ENCODE measurements at places on chromosomes 2 and 18.

GRCh38 chr2:239732666-239733010 lies 292.5 kb downstream of the NDUFA10 start:
- no peak for DNase-seq

GRCh38 chr2:29215739-29216608 lies 100.8 kb downstream of the CLIP4 start:
- DNase-seq: no peak

GRCh38 chr18:54805571-54806334 lies 22.5 kb upstream of the RAB27B start:
- no peak for DNase-seq

GRCh38 chr2:228180181-228181097 lies 1.0 kb downstream of the SPHKAP start:
- no peak for DNase-seq

DNA sequence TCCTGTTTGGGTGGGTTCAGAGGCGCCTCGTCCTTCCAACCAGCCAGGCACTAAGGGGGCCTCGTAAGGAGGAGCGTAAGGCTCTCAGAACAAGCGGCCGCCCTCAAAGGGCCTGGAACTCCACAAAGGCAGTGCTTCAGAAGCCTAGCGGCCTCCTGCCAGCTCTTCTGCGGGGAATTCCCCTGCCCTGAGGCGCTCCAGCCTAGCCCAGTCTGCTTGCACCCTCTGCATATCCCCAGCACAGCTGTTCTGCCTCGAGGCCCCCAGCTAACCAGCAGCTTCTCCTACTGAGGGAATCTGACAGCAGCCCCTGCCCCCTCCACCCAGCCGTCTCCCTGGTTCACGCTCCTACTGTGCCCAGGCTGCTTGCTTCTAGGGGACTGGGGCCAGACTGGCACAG lies 265.9 kb downstream of the TFCP2L1 start:
- no peak for DNase-seq

DNA sequence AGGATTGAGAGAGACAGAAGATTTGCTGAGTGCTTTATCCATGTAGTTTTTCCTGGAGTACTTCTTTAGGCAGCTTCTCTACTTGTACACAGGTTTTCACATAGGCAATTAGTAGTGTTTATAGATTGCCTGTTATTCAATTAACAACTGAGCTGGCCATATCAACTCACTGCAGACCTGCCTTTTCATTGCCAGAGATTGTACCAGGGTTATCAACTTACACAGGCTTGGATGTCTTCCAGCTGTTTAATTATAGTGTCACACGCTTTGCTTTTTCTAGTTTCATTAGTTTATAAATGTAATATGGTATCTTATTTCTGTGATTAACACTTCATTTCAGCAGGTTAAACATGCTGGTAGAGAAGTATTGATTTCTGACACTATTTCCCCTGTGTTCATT lies 125.9 kb downstream of the GPD2 start:
- no peak for DNase-seq

GRCh38 chr18:62784338-62784965 lies 69.1 kb downstream of the PHLPP1 start:
- DNase-seq: no peak

GRCh38 chr2:159939946-159940345 lies 122.5 kb downstream of the PLA2R1 start:
- DNase-seq: no peak

DNA sequence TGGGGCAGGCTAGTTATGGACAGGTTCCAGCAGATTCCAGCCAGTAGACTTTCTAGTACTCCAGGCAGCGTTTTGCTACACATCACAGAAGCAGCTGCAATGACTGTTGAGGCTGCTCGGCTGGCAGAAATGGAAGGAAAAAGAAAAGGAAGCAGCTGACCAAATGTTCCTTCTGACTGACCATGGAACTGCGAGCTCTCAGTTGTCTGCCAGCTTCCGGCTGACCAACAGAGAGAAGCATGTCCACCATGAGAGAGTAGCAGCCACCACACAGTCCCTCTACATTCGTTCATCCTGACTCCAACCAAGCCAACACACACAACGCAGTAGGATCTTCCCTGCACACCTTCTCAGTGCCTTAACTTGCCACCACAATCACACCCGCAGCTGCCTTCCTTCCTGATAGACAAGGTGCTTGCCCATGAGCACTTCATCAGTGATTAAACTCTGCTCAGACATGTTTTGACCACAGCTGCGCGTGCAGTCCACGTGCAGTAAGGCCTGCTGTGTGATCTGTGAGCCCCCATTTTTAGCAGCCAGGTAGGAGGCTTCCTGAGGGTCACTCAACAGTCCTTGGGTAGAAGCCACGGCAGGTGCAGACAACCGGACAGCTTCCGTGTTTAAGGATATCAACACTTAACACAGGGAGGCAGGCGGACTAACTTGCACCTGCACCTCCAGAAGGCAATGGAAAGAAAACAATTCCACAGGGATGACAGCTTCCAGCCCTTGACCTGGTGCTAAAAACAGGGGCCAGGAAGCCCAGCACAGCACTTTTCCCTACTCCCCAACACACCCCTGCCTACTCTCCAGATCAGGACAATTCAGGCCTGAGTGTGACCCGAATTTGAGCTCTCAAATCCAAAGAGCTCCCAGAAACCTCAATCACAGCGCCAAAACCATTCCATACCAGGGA lies 996 bp downstream of the TGFBRAP1 start:
- DNase-seq: peak; percentile 13

DNA sequence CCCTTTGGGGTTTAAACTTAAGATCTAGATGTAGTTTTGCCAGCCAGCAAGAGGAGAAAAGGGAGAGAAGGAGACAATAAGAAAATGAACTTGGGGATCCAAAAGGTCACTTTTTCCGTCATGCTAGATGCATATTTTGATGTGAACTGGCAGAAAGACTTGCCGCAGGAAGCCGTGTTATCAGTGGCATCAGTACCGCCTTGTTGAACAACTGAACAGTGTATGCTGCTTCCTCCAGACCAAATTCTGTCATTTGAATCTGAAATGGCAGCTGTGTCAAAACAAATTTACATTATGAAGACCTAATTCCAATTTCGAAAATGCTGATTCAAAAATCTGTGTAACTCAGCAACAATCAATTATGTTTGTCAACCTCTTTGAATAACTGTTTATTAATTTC lies 42.1 kb downstream of the TMEM200C start:
- no peak for DNase-seq

DNA sequence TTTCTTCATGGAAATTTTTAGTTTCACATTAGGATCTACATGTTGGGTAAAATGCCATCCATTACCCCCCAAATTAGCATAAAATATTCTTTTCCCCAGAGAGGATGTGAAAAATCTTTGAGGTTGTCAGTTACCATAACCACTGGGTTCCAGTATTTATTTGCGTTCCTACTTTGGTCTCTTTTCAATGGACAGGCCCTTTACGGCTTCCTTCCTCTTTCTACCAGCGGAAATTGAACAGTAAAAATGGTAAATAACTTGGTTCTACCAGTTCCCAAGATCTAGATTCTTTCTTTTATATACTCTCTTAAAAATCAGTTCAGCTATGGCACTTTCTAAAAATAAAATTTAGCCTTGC lies 169.2 kb upstream of the APCDD1 start:
- DNase-seq: no peak

DNA sequence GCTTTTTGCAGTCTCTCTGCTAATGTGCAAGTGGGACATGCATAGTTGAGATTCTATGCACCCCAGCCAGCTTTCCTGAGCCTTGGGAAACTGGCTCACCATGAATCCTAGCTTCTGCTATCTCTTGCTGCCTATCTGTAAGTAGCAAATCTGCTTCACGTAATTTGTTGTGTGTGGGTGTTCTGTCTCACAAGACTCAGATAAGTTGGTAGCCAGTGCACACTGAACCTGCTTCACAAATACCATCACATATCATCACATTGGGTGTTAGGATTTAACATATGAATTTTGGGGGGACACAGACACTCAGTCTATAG lies 13.9 kb upstream of the VRK2 start:
- no peak for DNase-seq

DNA sequence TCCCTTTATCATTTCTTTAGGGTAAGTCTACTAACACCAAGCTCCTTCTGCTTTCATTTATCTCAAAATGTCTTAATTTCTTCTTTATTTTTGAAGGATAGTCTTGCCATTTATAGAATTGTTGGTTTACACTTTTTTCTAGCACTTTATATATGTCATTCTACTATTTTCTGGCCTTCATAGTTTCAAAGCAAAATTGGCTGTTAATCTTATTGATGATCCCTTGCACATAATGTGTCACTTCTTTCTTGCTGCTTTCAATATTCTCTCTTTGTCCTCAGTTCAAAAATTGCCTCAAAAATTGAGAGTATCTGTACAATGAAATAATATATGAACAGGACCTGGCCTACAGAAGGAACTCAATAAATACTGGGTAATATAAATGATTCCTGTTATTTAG lies 7.9 kb upstream of the TANK start:
- no peak for DNase-seq

- DNase-seq: no peak
These were observed 40.8 kb downstream of the CERS6 start for GRCh38 chr2:168496906-168497305.

DNA sequence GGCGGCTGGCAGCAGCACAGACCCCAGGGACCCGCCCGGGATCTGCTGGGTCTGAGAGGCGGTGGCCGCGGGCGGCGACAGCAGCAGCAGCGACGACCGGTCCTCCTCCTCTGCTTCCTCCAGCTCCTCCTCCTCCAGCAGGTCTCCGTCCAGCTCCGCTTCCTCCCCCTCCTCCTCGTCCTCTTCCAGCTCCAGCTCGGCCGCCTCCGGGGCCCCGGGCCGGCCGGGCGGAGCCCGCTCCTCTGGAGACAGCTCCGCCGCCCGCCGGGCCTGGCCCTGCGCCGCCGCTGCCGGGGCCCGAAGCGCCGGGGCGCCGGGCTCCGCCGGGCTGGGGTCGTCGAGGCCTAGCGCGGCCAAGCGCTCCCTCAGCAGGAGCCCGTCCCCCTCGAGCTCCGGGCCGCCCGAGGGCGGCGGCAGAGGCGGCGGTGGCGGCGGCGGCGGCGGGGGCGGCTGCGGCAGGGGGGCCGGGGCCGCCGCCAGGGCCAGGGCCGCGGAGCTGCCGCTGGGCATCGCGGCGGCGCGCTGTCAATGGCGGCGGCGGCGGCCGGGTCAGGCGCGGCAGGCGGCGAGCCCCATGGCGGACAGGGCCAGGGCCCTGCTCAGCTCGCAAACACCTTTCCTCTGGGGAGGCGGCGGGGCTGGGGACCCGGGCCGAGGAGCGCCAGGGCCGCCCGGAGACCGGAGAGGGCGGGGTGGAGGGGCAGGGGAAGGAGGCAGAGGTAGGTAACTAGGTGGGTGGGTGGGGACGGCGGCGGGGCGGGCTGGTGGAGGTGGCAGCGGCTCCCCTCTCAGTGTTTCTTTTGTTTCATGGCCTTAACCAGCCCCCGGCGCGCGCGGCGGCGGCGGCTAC lies 445 bp downstream of the MEX3C start:
- peak; percentile 44 for DNase-seq

GRCh38 chr2:5846881-5847280 lies 154.7 kb downstream of the SOX11 start:
- DNase-seq: no peak
